ENCODE measurements at places on chromosomes 4 and X.
A peak's percentile ranks its signal among the peaks of the same experiment; 100 is the strongest.

DNA sequence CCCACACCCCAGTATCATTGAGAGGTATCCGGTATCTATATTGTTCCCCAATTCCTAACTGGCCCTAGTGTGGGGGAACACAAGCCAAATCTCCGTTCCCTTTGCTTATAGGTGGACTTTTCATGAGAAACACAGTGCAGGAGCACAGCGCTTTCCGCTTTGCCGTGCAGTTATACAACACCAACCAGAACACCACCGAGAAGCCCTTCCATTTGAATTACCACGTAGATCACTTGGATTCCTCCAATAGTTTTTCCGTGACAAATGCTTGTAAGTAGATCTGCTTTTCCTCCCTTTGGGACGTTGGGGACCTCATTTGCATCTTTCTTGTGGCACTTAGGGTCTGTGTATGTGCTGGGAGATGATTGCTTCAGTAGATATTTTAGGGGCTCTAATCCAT lies 1.6 kb downstream of the GRIA3 start:
- no peak for DNase-seq

- peak; percentile 8 for DNase-seq
Observed at GRCh38 chr4:19711871-19712270, 539.8 kb upstream of the SLIT2 start.

GRCh38 chr4:11592276-11592675 lies 163.6 kb upstream of the HS3ST1 start:
- no peak for DNase-seq

DNA sequence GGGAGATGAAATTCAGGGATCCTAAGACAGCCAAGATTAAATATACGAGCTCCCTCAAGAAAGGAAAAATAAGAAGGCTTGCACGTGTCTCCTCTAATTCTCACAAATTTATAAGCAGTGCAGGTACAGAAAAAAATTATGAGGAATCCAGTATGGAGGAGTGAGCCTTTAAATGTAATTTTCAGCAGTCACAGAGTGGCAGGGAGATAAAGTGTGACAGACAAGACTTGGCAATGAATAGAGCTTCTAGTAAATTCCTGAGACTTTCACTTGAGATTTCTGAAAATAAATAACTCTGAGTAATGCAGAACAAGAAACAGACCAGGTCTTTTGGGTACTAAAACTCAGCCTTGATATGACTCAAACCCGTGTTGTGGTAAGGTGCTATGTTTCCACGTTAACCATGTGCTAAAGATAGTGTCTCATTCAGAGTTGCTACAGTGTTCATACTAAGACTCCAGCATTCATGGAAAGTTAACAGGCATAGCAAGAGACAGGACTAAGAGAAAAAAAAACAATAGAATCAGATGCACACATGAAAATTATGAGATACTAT lies 119.8 kb downstream of the SPOCK3 start:
- DNase-seq, result no peak

GRCh38 chrX:74232859-74233258 lies 71.1 kb upstream of the ZCCHC13 start:
- DNase-seq, result no peak

DNA sequence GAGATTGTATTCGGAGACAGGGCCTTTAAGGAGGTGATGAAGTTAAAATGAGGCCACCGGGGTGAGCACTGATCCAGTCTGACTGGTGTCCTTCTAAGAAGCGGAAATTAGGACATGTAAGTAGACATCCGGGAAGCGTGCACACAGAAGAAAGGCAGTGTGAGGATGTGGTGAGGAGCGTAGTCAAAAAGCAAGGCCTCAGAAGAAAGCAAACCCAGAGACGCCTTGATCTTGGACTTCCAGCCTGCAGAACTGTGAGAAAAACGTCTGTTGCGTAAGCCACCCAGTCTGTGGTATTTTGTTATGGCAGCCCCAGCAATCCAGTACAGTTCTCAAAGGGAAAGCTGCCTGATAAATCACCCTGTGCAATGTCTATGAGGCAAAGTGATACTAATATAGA lies 153.5 kb downstream of the KCNIP4 start:
- DNase-seq, result no peak

DNA sequence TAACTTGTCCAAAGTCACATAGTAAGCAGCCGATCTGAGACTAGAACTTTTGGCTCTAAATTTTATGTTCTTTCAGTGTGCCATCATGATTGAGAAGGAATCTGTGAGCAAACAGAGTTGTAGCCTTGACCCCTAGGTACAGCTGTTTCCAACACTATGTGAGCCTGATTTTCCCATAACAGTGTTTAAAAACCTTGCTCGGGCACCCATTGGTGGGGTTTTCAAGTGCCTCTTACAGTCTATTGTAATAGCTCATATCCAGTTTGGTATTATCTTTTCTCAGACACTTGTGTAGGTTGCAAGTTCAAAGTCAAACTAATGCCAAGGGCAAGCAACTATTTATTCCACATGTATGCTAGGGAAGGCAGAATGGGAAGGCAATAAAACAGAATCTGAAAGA lies 467.9 kb downstream of the INPP4B start:
- no peak for DNase-seq

DNA sequence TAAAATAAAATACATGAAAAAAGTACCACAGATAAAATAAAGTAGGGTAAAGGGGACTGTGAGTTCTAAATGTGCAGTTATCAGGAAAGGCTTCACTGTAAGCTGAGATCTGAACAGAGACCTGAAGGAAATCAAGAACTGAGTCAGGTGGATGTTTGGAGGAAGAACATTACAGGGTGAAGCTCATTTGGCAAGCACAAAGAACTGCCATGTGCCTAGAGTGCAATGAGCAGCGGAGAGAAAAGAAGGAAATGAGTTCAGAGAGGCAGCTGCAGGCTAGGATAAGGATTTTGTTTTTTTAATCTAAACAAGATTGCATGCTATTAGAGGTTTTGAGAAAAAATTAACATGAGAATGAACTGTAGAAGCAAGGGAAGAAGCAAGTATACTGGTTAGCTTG lies 373.1 kb downstream of the STPG2 start:
- no peak for DNase-seq

GRCh38 chrX:53319614-53320542 lies 38.5 kb upstream of the IQSEC2 start:
- DNase-seq, result no peak

DNA sequence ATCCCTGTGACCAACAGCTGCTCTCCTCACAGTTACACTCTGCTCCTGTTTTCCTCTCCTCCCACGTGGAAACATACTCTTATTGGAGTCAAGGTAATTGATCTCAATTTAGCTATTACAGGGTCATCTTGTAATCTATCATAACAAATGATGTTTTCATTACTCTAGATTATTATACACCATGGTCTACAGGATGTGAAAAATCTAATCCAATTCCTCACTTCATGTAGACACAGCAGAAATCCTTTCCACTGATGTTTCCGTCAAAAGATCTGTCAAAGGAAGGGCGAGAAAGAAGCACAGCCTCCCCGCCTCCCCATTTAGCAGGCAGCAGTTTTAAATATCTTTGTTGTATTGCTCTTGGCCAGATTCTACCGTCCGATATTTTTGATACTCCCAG lies 13.7 kb upstream of the DCTD start:
- no peak for DNase-seq

- no peak for DNase-seq
Observed at GRCh38 chr4:189511581-189511980, 429.1 kb upstream of the FRG1 start.
